Hindlimb muscle (tissue), 1 donor: ENCODE measurements at places on chromosomes 5 and 9. TPM values are rescaled to one million over a fixed set of nuclear protein-coding genes. Genes with fewer than 3 reads are reported as not detected.

- DNase-seq: peak; percentile 68
Measured at GRCh38 chr5:36728697-36729543, 122.5 kb downstream of the SLC1A3 start.

- DNase-seq: no peak
Measured at GRCh38 chr9:126664900-126665643, 51.3 kb downstream of the LMX1B start.

GRCh38 chr9:114395334-114395617 is 7.5 kb upstream of the AKNA start:
- no peak for DNase-seq

The SLC4A9 gene
- polyA plus RNA-seq: 0.18 TPM

The STING1 gene
- 49.0 TPM for polyA plus RNA-seq

- no peak for DNase-seq
Measured at GRCh38 chr9:974031-974995, 2.1 kb upstream of the DMRT3 start.

DNA sequence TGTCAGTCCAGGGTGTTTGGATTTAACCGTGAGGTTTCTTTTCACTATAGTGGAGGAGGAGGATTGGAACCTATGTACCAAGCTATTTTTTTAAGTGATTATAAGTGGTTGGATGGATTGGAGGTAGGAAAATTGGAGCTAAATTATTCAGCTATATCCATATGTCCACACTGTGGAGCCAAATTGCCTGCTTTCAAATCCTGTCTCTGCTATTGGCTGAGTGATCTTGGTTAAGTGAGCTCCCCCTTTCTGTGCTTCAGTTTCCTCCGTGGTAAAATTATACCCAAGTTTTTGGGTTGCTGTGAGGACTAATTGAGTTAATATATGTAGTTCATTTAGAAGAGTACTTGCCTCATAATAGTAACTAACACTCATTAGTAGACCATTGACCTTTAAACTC is 2.5 kb downstream of the CENPP start:
- no peak for DNase-seq

GRCh38 chr5:133348406-133348805 is 263.9 kb downstream of the FSTL4 start:
- DNase-seq: no peak

The CDH12 gene
- 0.40 TPM for polyA plus RNA-seq

GRCh38 chr5:104643320-104643719 is 1080.7 kb upstream of the NUDT12 start:
- no peak for DNase-seq

- no peak for DNase-seq
Measured at GRCh38 chr5:67495072-67495471, 298.5 kb upstream of the CD180 start.

DNA sequence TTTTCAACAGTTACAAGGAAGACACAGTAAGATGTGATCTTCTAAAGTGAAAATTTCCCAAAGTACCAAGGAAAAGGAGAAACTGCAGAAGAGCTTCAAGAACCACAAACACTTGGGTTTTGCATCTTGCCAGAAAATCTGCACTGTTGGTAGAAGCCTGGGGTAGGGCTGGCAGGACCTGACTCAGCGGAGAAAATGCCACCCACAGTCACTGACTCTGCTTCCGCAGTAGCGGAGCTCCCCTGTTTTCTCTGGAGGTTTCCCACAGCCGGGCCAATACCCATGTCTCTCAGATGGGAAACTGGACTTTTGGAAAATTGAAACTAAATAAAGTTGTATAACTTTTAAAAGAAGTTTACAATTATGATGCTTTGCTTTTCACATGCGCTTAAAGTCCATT is 104.2 kb downstream of the MEF2C start:
- DNase-seq: no peak

The TMEM8B gene
- polyA plus RNA-seq: 26.9 TPM

The VAV2 gene
- 17.3 TPM for polyA plus RNA-seq
